ENCODE measurements at places on chromosomes 6 and 20.

DNA sequence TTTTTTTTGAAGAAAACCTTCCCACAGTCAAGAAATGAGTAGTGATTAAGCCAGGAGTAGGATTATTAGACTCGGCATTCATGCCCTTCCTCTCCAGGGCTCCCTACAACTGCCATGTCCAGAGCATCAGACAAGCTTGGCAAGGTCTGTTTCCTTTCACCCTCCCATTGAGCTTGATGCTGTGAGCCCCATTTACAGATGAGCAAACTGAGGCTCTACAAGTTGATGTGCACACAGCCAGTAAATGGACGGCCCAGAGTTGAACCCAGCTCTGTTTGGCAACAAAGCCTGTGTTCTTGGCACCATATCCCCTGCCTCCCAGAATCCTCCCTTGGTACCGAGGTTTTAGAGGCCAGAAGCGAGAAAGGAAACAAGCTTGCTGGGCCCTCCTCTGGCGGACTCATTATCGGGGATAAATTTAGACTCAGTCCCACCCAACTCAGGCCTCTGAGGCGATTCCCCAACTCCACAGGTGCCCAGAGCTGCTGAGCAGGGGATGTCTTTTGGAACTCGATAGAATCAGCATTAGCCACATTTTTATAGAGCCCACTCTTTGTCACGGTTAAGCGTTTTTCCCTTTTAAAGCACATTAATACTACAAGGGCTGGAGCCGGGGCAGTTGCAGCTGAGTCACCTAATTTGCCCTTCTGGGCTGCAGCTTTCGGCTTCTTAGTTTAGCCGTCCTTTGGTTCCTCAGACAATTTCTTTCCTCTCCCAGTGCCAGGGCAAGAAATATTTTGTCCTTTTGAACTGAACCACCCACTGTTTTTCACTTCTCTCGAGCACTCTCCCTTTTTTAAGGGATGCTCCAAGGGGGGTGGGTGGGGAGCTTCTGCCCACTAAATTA lies 23.0 kb upstream of the NFATC2 start:
- no peak for DNase-seq

DNA sequence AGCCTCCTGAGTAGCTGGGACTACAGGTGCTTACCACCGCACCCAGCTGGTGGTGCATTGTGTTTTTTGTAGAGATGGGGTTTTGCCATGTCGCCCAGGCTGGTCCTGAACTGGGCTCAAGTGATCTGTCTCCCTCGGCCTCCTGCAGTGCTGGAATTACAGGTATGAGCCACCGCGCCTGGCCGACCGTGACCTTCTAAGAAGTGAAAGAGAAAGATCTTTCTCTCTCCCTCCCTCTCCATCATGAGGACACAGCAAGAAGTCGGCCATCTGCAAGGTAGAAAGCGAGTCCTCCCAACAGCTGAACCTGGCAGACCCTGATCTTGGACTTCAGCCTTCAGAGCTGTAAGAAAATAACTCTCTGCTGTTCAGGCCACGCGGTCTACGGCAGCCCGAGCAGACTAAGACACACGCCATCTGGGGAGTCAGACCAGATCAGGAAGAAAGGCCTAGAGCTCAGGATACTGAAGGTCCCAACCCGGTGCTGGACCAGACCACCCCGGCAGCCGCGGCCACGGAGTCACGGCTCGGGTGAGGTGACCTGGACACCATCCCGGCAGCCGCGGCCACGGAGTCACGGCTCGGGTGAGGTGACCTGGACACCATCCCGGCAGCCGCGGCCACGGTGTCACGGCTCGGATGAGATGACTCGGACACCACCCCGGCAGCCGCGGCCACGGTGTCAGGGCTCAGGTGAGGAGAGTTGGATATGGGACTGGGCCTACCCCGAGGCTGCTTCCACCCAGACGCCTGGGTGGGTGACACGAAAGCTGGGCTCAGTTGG lies 9.6 kb downstream of the GMEB2 start:
- DNase-seq: no peak

DNA sequence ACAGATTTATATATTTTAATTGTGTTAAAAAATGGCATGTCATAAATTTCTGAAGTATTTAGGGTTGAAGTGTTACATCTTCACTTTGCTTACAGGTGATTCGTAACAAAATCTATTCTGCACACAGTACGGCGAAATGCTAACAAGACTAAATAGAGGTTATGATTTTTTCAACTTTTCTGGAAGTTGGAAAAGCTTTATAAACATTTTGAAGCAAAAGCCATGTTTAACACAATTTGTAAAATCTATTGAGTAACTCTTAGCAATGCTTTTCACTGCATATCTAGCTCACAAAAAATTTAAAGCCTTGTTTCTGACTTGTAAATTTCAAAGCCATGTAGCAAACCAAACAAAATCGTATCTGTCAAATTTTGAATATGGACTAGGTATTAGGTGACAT lies 3.3 kb downstream of the STX16 start:
- DNase-seq: no peak

DNA sequence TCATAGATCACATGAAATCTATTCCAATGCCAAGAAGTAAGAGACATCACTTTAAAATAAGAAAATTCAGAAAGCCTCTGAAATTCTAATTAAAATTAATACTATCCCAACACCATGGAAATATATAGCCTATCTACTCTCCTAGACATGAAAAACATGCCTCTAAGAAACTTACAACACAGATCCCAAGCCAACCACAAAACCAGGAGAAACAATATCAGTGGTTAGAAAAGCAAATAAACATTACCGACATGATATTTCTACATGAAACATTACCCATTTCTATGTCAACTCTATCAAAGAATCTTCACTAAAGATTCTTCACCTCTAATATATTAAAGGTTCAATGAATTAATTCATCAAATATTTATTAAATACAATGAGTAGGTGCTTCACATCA lies 4.8 kb downstream of the EPB41L2 start:
- DNase-seq: no peak

DNA sequence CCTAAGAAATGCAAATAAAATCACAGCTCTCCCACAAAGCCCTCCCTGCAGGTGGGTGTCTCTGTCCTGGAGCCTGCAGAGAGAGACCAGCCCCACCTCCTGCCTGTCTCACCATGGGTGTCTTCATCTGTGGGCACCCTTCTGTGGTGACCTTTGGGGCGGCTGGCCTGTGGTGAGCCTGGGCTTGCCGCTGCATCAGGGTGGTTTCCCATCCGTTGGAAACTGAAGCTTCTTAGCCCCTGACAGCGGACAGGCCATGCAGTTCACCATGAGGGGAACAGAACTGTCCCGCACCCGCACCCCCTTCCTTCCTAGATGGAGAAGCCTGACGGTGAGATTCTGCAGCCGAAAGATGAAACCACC lies 42.3 kb upstream of the FRMD1 start:
- no peak for DNase-seq

DNA sequence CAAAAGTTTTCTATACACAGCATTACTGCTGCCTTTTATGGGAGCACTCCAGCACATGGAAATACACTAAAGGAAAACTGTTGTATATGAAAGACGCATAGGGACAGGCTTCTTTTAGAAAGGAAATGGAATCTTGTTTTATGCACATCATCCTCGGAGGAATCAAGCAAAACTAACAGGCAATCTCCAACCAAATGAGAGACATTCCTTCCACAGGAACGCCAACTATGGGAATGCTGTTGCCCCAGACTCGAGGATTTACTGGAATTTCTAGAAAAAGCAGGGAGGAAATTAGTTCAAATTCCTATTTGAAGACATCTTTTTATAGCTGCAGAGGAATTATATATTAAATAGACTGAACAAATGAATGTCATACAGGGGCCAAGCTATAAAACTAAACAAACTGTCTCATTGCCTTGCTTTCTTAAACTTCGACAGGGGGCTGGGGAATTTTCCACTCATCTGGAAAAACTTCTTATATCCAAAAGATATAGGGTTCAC lies 52.2 kb downstream of the LYRM4 start:
- DNase-seq: no peak

- no peak for DNase-seq
Measured at GRCh38 chr20:17443131-17443858, 87.9 kb downstream of the BFSP1 start.

GRCh38 chr6:92124200-92124651 lies 1295.1 kb downstream of the EPHA7 start:
- DNase-seq: no peak

DNA sequence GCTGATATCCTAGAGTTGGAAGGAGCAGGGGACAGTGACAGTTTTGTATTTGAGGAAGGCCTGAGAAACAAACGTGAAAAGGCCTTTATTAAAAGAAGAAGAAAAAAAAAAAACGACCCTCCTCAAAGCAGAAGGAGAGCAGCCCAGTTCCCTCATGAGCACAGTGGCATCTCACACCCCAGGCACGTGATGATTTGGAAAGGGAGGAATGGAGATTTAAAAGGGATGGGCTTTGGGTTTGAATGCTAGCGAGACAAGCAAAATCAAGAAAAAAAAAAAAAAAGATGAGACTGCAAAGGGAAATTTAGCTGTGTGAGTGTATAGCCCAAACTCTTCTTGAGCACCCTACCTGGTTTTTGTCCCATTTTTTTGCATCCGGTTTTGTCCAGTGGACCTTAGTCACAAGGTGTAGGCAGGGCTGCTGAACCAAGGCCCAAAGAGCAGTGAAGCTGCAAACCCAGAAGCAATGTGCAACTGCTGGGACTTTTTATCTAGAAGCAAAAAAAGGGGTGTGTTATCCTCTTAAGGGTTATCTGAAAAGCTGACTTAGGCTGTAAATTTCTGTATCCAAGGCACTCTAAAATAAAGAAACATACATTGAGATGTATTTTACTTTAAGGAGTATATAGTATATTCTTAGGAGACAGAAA lies 54.5 kb upstream of the RREB1 start:
- DNase-seq: no peak

GRCh38 chr6:154572556-154572955 lies 62.1 kb upstream of the CNKSR3 start:
- no peak for DNase-seq

- DNase-seq: no peak
Measured at GRCh38 chr6:166667796-166668610, 41.0 kb upstream of the RPS6KA2 start.

- no peak for DNase-seq
Measured at GRCh38 chr6:147255948-147256674, 51.9 kb downstream of the STXBP5 start.

GRCh38 chr20:45545754-45546453 lies 1.3 kb downstream of the EPPIN start:
- DNase-seq: no peak

- DNase-seq: peak; percentile 42
Measured at GRCh38 chr6:166540631-166541331, 45.7 kb downstream of the RAMACL start.

GRCh38 chr6:106561686-106562405 lies 67.5 kb downstream of the RTN4IP1 start:
- no peak for DNase-seq

- no peak for DNase-seq
Measured at GRCh38 chr20:44405785-44406571, 50.5 kb downstream of the HNF4A start.

DNA sequence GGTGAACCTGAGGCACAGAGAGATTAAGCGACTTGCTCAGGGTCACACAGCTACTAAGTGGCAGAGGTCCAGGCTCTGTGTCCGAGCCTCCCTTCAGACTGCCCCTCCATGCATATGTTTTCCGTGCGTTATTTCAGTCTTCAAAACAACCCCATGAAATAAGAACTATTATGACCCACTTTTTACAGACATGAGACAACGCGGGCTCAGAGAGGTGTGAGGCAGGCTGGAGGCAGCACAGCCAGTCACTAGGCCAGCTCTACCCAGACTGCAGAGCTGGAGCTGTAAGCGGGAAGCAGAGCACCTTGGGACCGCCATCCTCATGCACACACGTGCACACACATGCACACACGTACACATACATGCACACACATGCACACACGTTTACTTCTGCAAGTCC lies 62.3 kb downstream of the PSMG4 start:
- DNase-seq: no peak

GRCh38 chr6:30703821-30704220 lies 13.0 kb upstream of the NRM start:
- no peak for DNase-seq

- DNase-seq: no peak
Measured at GRCh38 chr6:100347901-100348550, 116.7 kb downstream of the SIM1 start.

DNA sequence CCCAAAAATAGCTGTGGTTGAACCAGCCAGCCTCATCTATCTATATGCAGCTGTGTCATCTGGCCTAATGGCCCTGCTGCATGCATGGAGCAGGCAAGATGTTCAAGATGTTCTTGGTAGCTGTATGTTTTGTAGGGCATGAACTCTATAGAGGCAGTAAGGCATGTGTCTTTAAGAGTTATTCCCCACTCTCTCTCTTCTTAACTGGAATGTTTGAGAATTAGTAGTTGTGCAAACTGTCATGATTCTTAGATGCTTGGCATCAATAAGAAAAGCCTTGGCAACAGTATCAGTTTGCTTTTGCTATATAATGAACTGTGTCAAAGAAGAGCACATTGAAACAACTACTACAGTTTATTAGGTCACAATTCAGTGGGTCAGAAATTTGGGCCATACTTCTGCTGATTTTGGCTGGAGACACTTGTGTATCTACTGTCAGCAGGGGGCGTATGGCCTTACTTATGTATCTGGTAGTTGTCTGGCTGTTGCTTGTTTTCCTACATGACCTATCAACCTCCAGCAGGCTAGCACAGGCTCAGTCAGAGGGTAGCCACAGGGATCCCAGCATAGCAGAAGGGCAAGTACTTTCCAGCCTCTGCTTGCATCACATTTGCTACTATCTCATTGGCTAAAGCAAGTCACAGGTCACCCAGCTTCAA lies 56.1 kb upstream of the LAMP5 start:
- no peak for DNase-seq

- DNase-seq: no peak
Measured at GRCh38 chr6:6105472-6106036, 98.8 kb upstream of the NRN1 start.

DNA sequence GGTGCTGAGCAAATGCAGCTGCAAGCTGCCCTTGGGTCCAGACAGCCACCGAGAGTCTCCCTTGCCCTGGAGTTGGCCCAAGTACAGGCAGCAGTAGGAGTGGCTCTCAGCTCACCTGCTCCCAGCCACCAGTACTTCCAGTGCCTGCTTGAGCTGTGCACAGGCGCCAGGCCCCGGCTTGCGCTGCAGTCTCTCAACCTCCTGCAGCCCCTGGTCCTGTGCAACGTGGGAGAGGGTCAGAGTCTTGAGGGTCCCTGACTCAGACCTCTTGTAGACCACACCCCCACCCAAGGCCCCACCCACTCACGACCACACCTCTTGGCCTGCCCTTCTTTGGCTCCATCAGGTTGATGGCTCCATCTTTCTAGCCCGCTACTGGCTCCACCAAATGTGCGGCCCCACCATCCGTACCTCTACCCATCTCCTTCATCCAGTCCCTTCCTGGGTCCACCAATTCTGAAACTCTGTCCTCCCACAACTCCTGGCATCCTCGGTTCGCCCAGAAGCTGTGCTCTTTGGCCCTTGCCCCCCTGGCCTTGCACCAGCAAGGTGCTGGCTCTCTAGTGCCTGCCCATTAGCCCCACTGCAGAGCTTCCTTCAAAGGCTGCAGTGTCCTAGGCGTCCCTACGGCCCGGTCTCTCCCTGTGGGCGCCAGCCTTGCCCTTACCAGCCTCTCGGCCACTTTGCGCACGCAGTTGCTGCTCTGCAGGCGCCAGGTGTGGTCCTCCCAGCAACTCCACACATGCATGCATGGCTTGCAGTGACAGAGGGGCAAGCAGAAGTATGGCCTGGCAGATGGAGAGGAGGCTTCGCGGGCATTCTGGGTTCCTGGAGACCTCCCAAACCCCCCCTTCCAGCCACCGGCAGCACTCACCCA lies 16.5 kb upstream of the SPAG4 start:
- no peak for DNase-seq
